CD4-positive, alpha-beta memory T cell (primary cell): ENCODE measurements at places on chromosomes 12 and 14. TPM values are rescaled to one million over a fixed set of nuclear protein-coding genes. Genes with fewer than 3 reads are reported as not detected.

Gene RNU4-1
- total RNA-seq, result 1,200 TPM

Gene GLT8D2
- total RNA-seq, result not detected

Gene TSHR
- 0.84 TPM for total RNA-seq

Gene SERPINA12
- total RNA-seq, result not detected

Gene TEX52
- not detected for total RNA-seq

Gene MANSC4
- not detected for total RNA-seq

Gene RNF212B
- total RNA-seq, result not detected

DNA sequence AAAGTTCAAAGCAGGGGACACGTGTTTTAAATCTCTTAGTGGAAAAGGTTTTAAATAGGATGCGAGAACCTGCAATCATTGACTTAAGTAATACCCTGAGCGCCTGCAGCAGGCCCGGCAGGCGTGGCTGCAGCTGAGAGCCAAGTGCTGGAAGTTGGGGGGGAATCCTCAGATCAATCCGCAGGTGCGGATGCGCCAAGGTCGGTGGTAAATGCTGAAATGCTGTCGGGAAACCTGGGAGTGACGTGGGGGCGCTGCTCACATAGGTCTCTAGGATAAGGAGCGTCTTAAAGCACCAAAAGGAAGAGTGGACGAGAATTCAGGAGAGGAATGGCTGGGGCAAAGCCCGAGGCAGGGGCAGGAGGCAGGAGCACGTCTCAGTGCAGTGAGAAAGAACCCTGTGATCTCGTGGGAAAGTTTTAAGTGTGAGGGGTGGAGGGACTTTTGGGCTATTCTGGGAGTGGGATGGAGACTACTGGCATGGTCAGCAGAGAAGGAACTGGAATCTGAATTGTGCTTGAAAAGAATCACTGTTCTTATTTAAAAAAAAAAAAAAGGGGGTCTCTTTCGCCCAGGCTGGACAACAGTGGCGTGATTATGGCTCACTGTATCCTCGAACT lies 883 bp upstream of the CDCA4 start:
- H3K36me3 ChIP-seq, result no peaks in the 10 kb centered on the region
- H3K4me3 ChIP-seq, result peak overlapping the region; percentile 71
- peak overlapping the region; percentile 61 for H3K27ac ChIP-seq
- DNase-seq, result no peak

DNA sequence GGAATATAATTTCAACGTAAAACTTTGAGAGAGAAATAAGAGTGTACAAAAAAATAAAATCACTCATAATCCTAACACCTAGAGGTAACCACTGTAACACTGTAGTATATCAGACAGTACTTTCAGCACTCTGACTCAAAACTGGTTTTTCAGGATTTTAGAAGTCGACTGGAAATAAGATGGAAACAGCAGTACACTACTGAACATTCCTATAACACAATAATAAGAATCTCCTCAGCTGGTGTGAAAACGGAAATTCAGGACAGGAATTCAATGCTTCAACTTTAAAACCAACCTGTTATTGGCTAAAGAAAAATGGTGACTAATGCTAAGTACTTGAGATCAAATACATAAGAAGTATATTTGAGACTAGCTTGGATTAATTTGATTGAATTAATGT lies 12.3 kb upstream of the PITPNM2 start:
- no peaks in the 10 kb centered on the region for H3K27me3 ChIP-seq
- H3K36me3 ChIP-seq, result peaks cover 22% of the 10 kb centered on the region
- H3K4me1 ChIP-seq, result no peaks in the 10 kb centered on the region
- no peak overlapping the region for H3K4me3 ChIP-seq
- no peak overlapping the region for H3K27ac ChIP-seq
- DNase-seq, result no peak

GRCh38 chr12:11724888-11725311 lies 75.4 kb downstream of the ETV6 start:
- H3K36me3 ChIP-seq, result no peaks in the 10 kb centered on the region
- DNase-seq, result no peak
- H3K27ac ChIP-seq, result no peak overlapping the region
- peaks cover 61% of the 10 kb centered on the region for H3K4me1 ChIP-seq
- H3K4me3 ChIP-seq, result no peak overlapping the region

- no peak for DNase-seq
- H3K36me3 ChIP-seq, result no peaks in the 10 kb centered on the region
- no peak overlapping the region for H3K27ac ChIP-seq
- H3K4me3 ChIP-seq, result no peak overlapping the region
Measured at GRCh38 chr12:10301103-10301502, 6.6 kb upstream of the KLRD1 start.

DNA sequence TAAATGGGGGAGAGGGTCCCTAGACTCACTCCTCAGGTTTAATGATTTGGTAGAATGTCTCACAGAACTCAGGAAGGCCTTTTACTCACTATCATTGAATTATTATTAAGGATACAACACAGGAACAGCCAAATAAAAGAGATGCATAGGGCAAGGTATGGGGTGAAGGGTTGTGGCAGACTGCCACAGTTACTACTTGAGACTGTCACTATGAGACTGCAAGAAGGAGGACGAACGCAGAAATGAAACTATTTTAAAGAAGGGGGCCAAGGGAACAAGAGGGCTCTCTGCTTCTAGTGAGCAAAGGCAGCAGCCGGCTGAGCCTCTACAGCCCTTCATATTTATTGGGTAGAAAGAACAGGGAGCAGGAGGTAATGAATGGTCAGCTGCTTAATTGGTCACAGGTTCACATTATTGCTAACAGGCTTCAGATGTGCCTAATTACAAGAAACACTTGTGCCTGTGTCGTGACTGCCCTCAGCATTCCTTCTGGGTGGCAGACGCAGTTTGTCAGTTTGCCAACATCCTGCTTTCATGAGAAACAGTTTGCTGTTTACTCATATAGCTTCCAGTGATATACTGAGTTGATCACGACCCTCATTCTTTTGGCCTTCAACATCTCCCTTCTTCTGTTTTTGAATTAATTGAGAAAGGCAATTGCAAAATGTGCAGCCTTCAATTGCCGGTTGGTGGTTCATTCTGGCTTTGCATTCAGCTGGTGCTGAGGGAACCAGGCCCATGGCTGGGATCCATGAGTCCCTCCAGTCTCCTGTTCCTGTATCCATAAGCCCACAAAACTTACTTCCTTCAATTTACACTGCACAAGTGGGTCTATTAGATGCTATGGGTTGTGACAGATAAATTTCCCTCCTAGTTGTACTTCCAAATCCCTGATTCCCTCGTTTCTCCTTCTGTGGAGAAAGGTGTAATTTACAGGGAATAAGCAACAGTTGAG lies 82.8 kb upstream of the PLEKHG7 start:
- no peaks in the 10 kb centered on the region for H3K27me3 ChIP-seq
- no peak for DNase-seq
- H3K36me3 ChIP-seq, result no peaks in the 10 kb centered on the region
- no peak overlapping the region for H3K4me3 ChIP-seq
- no peak overlapping the region for H3K27ac ChIP-seq
- no peaks in the 10 kb centered on the region for H3K4me1 ChIP-seq

DNA sequence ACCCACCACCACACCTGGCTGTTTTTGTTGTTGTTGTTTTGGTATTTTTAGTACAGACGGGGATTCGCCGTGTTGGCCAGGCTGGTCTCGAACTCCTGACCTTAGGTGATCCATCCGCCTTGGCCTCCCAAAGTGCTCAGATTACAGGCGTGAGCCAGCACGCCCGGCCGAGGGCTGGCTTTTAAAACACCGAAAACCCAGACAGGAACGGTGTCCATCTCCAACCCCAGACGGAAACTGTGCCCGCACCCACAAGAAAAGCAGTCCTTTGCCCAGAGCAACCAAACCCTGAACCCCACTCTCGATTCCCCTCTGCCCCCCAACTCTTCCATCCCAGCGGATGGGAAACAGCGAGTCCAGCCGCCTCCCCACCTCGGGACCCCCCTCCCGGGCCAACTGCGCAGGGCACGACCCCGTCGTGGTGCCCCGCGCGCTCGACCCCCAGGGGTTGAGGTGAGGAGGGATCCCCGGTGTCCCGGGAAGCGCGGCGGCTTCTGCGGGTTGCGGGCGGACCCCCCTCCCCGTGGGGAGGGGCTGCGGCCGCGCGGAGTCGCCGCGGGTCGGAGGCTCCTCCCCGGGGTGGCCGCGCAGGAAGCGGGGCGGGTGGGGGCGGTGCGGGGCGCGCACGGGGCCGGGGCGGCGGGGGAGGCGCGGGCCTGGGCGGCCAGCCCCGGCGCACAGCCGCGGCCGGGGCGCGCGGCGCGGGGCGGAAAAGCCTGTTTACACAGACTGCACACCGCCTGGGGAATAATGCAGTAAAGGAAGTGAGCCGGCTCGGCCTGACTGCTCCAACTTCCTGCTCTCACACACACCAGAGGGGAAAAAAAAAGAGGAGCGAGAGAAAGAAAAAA lies at the start of gene ELK3:
Gene ELK3 (plus strand): TSS at position 651 of the 851 bp plus-strand sequence.
- DNase-seq, result peak; percentile 69
- H3K4me1 ChIP-seq, result peaks cover 39% of the 10 kb centered on the region
- H3K27ac ChIP-seq, result peak within 1 kb of the TSS; percentile 95
- H3K27me3 ChIP-seq, result no peaks in the 10 kb centered on the region
- no peaks in the 10 kb centered on the region for H3K36me3 ChIP-seq

- H3K4me3 ChIP-seq, result no peak overlapping the region
- H3K27me3 ChIP-seq, result no peaks in the 10 kb centered on the region
- no peaks in the 10 kb centered on the region for H3K36me3 ChIP-seq
- peaks cover 18% of the 10 kb centered on the region for H3K4me1 ChIP-seq
- no peak overlapping the region for H3K27ac ChIP-seq
Measured at GRCh38 chr12:62215506-62215905, 44.7 kb upstream of the USP15 start.

GRCh38 chr14:82182646-82183045 lies 649.0 kb upstream of the SEL1L start:
- no peak for DNase-seq
- no peaks in the 10 kb centered on the region for H3K4me1 ChIP-seq
- H3K27me3 ChIP-seq, result no peaks in the 10 kb centered on the region
- no peak overlapping the region for H3K27ac ChIP-seq
- no peaks in the 10 kb centered on the region for H3K36me3 ChIP-seq

GRCh38 chr14:36217732-36218131 lies 41.2 kb upstream of the PTCSC3 start:
- no peak overlapping the region for H3K4me3 ChIP-seq
- H3K27ac ChIP-seq, result no peak overlapping the region
- H3K4me1 ChIP-seq, result no peaks in the 10 kb centered on the region
- no peaks in the 10 kb centered on the region for H3K27me3 ChIP-seq

DNA sequence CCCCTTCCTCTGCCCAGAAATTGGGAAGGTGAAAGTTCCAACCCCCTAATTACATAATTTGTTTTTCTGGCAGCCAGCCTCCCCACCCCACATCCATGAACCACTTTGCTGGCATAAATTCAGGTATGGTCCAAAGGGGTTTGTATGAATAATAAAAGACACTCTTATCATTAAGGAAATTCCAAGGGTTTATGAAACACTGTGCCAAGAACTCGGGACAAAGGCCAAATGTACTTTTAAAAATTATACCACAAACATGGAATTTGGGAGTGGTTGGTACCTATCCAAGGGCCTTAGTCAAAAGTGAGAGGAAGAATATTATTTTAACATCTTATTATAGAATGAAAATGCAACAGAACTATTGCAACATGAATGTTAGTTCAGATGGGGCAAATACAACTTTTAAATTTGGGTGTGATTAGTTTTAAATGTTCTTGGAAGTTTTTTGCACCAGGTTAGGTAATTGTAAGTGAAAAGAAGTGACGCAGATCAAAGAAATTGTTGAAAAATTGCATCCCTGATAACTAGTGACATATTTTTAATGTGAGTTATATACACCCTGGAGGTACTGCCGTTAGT lies 217.8 kb downstream of the TMEM117 start:
- H3K4me3 ChIP-seq, result no peak overlapping the region
- no peak overlapping the region for H3K27ac ChIP-seq
- no peaks in the 10 kb centered on the region for H3K4me1 ChIP-seq
- H3K27me3 ChIP-seq, result no peaks in the 10 kb centered on the region
- no peaks in the 10 kb centered on the region for H3K36me3 ChIP-seq

- H3K4me1 ChIP-seq, result peaks cover 63% of the 10 kb centered on the region
- peaks cover 16% of the 10 kb centered on the region for H3K36me3 ChIP-seq
- DNase-seq, result no peak
- H3K27ac ChIP-seq, result peak overlapping the region; percentile 94
- H3K4me3 ChIP-seq, result peak overlapping the region; percentile 76
Measured at GRCh38 chr14:58297412-58297761, 968 bp upstream of the ARID4A start.

- no peak overlapping the region for H3K27ac ChIP-seq
- H3K27me3 ChIP-seq, result no peaks in the 10 kb centered on the region
- peaks cover 40% of the 10 kb centered on the region for H3K36me3 ChIP-seq
- no peak for DNase-seq
Measured at GRCh38 chr12:50129290-50129689, 17.3 kb downstream of the COX14 start.

DNA sequence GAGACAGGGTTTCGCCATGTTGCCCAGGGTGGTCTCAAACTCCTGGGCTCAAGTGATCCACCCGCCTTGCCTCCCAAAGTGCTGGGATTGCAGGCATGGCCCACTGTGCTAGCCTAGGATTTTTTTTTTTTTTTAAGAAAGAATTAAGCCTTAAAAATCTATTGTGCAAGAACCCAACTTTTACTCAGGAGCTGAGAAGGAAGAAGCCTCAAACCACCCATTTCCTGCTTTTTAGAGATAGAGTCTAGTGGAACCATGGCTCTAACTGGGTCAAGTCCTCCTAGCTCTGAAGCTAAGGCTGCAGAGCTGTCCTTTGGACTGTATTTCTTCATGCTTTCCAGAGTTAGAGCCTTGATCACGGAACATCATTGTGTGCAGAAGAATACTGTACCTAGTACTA lies 1.3 kb upstream of the TSFM start:
- H3K36me3 ChIP-seq, result peaks cover 9% of the 10 kb centered on the region
- no peak overlapping the region for H3K4me3 ChIP-seq
- peaks cover 59% of the 10 kb centered on the region for H3K4me1 ChIP-seq
- no peak for DNase-seq
- no peaks in the 10 kb centered on the region for H3K27me3 ChIP-seq

DNA sequence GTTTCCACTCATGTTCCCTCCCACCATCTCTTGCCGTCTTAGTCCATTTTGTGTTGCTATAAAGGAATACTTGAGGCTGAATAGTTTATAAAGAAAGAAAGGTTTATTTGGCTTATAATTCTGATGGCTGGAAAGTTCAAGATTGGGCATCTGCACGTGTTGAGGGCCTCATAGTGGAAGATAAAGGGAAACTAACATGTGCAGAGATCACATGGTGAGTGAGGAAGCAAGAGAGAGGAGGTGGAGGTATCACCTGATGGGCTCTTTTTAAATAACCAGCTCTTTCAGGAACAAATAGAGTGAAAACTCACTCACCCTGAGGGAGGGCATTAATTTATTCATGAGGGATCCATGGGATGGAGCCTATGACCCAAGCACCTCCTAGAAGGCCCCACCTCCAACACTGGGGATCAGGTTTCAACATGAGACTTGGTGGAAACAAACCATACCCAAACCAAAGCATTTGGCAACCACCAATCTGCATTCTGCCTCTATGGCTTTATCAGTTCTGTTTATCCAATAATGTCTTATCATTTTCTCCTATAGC lies 29.5 kb downstream of the MYO1H start:
- H3K27ac ChIP-seq, result no peak overlapping the region
- no peaks in the 10 kb centered on the region for H3K4me1 ChIP-seq
- no peak for DNase-seq
- no peaks in the 10 kb centered on the region for H3K27me3 ChIP-seq
- H3K36me3 ChIP-seq, result no peaks in the 10 kb centered on the region
- no peak overlapping the region for H3K4me3 ChIP-seq

- H3K36me3 ChIP-seq, result no peaks in the 10 kb centered on the region
- no peaks in the 10 kb centered on the region for H3K27me3 ChIP-seq
- H3K27ac ChIP-seq, result peak overlapping the region; percentile 29
- DNase-seq, result peak; percentile 63
Measured at GRCh38 chr12:68180792-68181744, 21.5 kb upstream of the IFNG start.
